ENCODE measurements at places on chromosomes 11 and 22.
A peak's percentile ranks its signal among the peaks of the same experiment; 100 is the strongest.

DNA sequence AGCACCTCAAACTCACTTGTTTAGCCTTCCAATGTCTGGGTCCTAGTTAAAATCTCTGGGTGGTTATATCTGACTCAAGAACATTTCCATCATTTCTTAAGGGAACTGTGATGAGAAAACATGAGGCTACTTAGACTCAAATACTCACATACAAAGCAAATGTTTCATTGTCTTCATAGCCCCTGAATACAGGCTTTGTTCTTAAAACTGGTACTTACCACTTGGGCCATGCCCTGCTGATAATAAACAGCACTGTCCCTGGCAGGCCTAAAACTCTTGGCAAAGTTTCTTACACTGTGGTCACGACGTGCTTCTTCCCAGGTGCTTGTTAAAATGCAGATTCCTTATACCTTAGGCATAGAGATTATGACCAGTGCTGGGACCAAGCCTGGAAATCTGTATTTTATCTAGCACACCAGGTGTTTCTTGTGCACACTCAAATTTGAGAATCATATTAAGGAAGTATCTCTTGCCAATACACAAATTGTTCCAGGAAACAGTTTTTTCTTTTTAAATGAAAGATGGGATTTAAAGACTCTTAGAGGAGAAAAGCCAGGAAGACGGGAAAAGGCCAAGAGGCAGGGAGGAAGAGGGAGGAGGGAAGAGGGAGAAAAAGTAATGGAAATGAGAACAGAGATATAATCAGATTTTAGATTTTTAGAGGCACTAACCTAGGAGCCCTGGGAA lies 287.9 kb upstream of the MPPED2 start:
- no peak for DNase-seq

DNA sequence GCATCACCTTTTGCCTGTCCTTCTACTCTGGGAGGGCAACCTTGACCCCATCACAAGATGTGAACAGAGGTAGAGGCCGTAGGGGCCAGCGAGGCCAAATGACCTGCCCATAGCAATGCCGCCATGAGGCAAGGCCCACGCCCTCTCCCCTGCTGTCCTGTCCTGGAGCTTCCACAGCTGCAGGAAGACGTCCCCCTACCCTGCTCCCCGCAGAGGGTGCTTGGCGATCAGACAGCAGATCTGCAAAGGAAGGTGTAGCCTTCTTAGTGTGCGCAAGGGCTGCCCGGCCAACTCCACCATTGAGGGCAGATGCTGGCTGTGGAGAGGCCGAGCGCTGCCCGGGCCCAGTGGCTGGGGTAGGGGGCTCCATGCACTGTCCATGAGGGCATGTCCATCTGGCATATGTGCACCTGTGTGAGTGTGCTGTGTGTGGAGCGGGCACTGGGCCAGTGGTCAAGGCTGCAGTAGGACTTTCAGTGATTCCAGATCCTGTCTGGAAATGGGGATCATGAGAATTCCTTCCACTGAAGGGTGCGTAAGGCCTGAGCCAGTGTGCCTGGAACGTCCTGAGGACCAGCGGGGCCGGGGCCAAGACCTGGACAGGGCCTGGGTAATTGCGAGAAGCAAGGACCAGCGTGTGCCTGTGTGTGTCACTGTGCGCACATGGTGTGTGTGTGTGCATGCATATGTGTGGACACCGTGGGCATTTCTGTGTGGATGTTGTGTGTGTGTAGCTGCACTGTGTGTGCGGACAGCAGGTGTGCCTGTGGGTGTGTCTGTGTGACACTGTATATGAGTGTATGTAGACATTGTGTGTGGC lies 11.0 kb downstream of the TRPM5 start:
- DNase-seq, result no peak

DNA sequence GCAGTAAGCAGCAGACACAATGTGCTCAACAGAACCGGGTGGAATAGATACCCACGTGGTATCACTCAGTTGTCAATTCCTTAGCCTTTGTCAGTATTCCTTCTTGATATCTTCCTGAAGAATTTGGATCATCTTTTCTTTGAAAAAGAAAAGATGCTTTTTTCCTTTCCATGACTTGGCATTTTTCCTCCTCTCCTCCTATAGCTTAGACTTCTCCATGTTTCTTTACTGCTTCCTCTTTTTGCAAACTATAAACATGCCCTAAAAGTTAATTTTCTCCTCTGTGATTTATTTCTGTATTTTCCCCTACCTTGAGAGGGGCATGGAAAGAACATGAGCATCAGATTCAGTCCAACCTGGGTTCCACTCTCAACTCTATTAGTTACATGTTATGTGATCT lies 11.7 kb downstream of the CBLIF start:
- DNase-seq, result no peak

GRCh38 chr11:10395166-10395897 lies 59.7 kb upstream of the AMPD3 start:
- no peak for DNase-seq

GRCh38 chr22:48882636-48883200 lies 945.0 kb downstream of the BRD1 start:
- no peak for DNase-seq

DNA sequence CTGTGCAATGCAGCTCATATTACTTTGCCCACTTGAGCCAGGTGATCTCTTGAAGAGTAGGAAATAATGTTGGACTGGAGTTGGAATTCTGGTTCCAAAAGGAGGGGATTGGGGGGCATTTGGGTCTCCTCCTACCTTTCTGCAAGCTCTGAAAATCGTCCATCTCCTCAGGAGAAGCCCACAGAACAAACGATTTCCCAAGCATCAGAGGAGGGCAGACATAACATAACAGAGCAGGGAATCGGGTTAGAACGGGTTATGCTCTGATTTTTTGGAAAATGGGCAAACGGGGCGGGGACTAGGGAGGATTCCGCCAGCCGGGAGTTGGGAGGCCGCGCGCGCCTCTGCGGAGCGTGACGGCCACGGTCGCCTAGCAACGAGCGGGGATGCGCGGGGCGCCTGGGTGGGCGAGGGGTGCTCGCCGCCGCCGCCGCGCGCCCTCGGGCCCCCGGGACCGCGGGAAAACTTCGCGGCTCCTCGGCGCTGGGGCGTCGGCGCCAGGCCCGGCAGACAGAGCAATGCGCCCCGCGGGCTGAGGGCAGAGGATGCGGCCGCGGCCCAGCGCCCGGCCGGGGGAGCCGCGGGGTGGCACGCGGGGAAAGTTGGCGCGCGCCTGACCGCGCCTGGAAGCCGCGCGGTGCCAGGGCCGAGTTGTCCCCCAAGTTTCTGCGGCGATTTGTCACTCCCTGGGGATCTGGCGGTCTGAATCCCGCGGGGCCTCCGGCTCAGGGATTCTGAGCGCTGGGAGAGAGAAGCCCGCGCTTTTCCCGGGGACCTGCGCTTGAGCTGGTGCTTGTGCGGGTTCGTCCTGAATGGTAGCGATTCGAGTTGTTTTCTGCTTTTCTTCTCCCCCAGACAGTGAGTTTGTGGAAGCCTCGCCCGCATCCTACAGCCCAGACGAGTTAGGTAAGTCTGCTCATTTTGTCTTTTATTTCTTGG lies 27.8 kb upstream of the AMOTL1 start:
- DNase-seq, result peak; percentile 69

GRCh38 chr11:85725510-85726258 lies 39.7 kb upstream of the CCDC89 start:
- peak; percentile 77 for DNase-seq

GRCh38 chr11:16921019-16921418 lies 93.2 kb downstream of the PLEKHA7 start:
- DNase-seq, result no peak

- DNase-seq, result no peak
These were observed 3.0 kb upstream of the TAF10 start for GRCh38 chr11:6615046-6615445.

DNA sequence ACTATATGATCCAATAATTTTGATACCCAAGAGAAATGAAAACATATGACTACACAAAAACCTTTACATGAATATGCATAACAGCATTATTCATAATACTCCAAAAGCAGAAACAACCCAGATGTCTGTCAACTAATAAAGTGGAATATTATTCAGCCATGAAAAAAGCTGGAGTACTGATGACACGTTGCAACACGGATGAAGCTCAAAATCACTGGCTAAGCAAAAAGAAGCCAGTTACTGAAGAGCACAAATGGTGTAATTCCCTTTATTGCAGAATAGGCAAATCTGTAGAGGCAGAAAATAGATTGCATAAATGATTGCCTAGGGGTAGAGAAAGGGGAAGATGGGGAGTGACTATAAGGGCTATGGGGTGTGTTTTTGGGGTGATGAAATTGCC lies 117.6 kb upstream of the FGF3 start:
- no peak for DNase-seq

GRCh38 chr11:877565-877964 lies 33.0 kb downstream of the CHID1 start:
- DNase-seq, result no peak

- peak; percentile 70 for DNase-seq
These were observed 1.9 kb downstream of the MS4A10 start for GRCh38 chr11:60786811-60787567.

DNA sequence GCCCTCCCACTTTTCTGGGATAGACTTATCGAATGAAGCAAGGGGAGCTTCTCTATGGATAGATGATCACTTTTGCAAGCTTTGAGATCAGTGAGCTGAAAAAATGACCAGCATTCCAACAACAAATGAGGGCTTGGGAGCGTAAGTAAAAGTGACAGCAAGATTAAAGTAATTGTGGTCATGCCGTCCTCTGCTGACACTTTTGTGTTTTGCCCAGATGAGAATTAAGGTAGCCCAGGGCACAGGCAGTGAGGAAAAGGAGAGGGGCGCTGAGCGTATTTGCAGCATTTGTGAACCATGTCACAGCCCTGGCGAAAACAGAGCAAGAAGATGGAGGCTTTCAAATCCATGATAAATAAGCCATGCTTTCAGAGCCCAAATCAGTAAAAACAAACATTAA lies 24.6 kb upstream of the TMA7B start:
- DNase-seq, result no peak

GRCh38 chr11:7910286-7910788 lies 20.7 kb downstream of the OR10A6 start:
- DNase-seq, result no peak
